ENCODE measurements at places on chromosomes 3 and 15.

DNA sequence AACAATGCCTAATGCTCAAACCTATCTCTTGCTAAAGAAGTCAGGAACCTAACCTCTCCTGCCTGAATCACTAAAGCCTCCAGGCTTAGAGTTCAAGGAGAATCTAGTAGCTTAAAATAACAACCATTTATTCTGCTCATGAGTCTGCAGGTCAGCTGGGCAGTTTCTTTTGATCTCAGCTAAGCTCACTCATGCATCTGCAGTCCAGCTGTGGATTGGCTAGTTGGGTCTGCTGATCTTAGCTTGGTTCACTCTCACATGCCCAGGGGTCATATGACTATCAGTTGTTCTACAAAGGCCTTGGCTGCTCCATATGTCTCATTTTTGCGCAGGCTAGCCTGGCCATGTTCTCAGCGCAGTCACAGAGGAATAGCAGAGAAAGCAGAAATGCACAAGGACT lies 109.2 kb upstream of the STT3B start:
- DNase-seq, result no peak

- DNase-seq, result no peak
Measured at GRCh38 chr3:102123590-102124190, 274.4 kb downstream of the NFKBIZ start.

- DNase-seq, result no peak
Measured at GRCh38 chr3:153469162-153469561, 307.1 kb downstream of the RAP2B start.

DNA sequence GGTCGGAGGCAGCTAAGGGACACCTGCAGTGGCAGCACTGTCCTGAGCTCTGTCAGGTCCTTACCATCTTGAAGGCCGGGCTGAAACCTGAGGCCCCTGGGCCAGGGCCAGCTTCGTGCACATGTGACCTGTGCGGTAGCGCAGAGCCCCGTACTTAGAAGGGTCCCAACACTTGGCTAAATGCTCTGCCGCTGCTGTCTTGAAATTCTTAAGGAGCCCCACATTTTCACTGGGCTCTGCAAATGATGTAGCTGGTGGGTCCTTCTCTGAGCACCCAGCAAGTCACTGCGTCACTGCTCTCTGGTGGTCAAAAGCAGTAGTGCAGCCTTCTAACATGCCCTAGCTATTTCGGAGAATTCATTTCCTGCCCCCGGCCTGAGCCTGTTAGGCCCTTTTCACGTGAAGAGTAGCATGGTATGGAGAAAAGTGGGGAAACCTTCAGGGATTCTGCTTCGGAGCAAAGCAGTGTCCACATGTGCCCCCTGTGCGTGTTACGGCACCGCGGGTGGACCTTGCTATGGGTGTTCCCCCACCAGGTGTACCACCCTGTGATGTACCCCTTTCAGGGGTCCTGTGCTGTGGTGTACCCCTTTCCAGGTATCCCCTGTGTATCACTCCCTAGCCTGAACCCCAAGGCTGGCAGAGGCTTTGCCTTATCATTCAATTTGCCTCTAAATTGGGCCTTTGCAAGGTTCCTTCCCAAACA lies 79.7 kb downstream of the TMEM266 start:
- DNase-seq, result peak; percentile 49

DNA sequence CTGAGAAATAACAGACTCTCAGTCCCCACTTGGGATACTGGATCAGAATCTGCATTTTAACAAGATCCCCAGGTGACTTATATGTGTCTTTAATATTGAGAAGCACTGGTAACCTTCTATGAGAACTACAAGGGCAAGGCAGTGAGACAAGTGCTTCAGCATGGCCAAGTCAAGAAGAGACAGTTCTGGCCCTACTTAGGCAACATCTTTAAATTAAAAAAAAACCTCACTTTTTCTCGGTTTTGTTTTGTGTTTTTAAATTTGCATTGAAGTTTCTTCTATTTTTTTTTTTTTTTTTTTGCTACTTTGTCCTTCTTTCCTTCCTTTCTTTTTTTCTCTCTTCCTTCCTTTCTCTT lies 42.5 kb upstream of the SPTSSB start:
- DNase-seq, result no peak
